ENCODE measurements at places on chromosomes 12 and 14. TPM values are rescaled to one million over a fixed set of nuclear protein-coding genes. Genes with fewer than 3 reads are reported as not detected.

HRK gene
- total RNA-seq: not detected

HOXC12 gene
- total RNA-seq: not detected

IL26 gene
- not detected for total RNA-seq

GRCh38 chr12:48678551-48679185, 3.4 kb downstream of the KANSL2 start:
- no peak for DNase-seq

DNA sequence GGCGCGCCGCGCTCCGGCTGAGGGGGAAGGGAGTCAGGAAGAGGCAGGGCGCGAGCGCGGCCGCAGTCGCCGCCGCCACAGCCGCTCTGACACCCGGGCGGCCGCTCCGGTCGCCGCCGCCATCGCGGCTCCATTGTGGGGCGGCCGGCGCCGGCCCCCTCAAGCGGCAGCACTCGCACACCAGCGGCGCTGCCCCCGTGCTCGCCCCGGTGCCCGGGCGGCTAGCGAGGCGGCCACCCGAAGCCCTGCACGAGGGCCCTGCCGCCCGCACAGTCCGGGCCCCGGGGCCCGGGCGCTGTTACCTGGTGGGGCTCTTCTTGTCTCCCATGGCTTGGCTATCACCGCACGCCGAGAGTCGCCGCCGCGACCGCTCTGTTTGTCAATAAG, 202 bp downstream of the YAF2 start:
- DNase-seq: no peak
